Activated CD4-positive, alpha-beta T cell treated with anti-CD3 and anti-CD28 coated beads for 24 hours (primary cell): ENCODE measurements at places on chromosomes 7 and 10.

DNA sequence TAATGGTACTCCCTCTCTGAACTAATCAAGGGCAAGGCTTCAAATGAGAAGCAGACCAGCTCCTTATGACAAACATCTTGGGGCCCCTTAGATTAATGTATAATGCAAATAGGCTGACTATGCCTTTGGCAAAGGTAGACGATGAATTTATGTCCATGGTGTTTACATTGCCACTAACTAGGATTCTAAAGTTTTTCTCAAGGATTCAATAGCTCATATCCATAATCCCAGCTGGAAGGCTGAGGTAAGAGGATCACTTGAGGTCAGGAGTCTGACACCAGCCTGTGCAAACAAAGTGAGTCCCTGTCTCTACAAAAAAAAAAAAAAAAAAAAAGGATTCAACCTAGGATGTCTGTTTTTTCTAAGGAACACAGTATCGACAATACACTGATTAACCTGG, 96.5 kb downstream of the ORC5 start:
- DNase-seq = no peak

DNA sequence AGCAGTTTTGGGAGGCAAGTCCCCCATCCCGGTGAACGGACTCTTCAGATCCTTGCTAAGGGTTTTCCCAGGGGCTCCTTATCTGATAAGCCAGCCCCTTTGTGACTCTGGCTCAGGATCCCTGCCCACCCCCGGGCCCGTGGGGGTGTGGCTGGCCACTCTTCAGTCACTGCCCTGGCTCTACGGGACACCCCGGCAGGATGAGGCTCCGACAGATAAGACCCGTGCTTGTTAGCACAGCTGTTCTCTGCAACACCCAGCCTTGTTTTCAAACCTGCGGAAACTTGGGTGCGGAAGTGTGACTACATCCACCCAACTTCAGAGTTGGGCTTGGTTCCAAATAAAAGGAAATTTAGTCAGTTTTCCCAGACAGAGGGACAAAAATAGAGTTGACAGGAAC, 66.7 kb upstream of the PODXL start:
- DNase-seq = no peak

DNA sequence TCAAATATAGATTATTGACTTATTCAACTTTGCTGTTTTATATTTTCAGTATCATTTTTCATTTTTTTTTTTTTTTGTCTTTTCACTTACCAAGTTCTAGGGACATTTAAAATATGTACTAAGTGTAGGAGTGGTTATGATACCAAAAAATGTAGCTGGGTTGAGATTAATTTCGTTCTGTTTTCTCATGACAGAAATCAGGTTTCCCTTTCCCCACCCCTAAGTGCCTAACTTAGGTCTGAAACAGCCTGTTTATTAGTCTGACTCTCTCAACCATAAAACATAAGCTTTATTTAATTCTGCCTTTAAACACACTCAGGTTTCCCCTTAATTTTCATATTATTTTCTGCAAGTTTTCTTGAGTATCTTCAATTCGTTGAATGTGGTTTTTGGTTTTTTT, 22.1 kb downstream of the TMEM106B start:
- no peak for DNase-seq

GRCh38 chr7:5424749-5425506, 1.3 kb upstream of the TNRC18 start:
- no peak for DNase-seq

GRCh38 chr10:24982319-24983112, 30.1 kb upstream of the PRTFDC1 start:
- no peak for DNase-seq

GRCh38 chr7:123131140-123131539, 68.6 kb downstream of the SLC13A1 start:
- no peak for DNase-seq

- no peak for DNase-seq
Observed at GRCh38 chr7:81851413-81851812, 81.6 kb upstream of the HGF start.

DNA sequence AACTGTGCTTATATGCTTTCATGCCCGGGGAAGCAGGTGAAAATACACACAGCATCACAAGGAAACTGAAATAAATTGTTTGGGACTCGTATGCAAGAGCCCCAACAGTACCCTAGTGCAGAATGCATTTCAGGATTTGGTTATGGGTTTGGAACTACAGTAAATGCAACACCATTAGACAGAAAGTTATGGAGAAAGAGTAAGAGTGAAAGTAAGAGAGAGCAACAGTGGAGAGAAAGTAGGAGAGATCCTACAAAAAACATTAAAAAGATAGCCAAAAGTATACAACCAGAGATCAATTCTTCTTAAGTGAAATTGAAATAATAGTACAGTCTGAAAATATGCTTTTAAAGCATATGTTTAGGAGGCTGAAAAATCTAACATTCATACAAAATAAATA, 231.1 kb downstream of the TFEC start:
- DNase-seq = no peak

GRCh38 chr10:103986360-103986759, 19.4 kb downstream of the SLK start:
- DNase-seq = no peak

DNA sequence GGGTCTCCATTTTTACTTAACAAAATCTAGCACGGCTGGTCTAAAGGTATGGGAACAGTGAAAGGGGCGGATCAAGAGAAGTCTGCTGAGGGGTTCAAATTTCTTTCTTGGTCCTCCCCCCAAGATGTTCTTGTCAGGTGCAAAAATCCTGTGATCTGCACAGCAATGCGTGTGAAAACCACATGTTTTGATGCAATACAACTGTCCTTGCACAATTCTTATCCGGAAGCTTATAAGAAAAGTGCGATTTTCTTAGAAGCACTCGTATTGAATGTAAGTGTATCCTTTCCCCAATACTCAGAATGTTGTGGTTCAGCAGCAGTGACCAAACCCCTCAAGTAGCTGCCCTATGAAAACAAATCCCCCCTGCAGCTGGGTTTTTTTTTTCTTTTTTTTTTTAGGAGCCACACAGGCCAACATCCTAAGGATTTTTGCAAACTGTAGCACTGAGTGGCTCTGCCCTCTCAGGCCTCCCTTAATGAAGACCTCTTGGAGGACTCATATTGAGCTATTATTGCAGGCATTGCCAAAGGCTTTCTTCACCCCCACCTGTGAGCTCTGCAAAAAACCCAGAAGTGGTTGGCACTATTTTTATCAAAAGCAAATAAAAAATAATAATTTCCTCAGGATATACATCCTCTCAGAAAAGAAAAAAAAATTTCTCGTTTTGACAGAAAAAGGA, 151.9 kb upstream of the ITGB1 start:
- DNase-seq = no peak

GRCh38 chr7:150944066-150945042, 33.8 kb downstream of the KCNH2 start:
- no peak for DNase-seq

- DNase-seq = no peak
Observed at GRCh38 chr7:55343002-55343781, 21.9 kb upstream of the LANCL2 start.
